ENCODE measurements at places on chromosomes 13 and 19. TPM values are rescaled to one million over a fixed set of nuclear protein-coding genes. Genes with fewer than 3 reads are reported as not detected.
A peak's percentile ranks its signal among the peaks of the same experiment; 100 is the strongest.

- H3K4me3 ChIP-seq, result no peak overlapping the region
- peaks cover 7% of the 10 kb centered on the region for H3K27me3 ChIP-seq
- H3K4me1 ChIP-seq, result peaks cover 5% of the 10 kb centered on the region
- no peak for DNase-seq
Measured at GRCh38 chr13:27011661-27012060, 159.9 kb downstream of the USP12 start.

RASAL3 gene
- 79.1 TPM for total RNA-seq

DNA sequence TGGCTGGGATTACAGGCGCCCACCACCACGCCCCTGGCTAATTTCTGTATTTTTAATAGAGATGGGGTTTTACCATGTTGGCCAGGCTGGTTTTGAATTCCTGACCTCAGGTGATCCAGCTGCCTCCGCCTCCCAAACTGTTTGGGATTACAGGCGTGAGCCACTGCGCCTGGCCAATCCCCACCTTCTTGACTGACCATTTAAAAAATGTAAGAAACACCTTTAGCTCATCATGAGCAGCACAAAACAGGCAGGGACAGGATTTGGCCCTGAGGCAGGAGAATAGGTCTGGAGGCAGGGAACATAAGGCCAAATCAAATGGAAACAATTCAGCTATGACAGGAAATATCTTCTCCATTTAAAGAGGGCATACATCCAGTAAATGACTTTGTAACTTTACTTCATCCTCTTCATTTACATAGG is 1.4 kb upstream of the MPV17L2 start:
- H3K27ac ChIP-seq, result peak overlapping the region; percentile 93
- peak; percentile 76 for DNase-seq
- H3K4me1 ChIP-seq, result peaks cover 25% of the 10 kb centered on the region
- peak overlapping the region; percentile 93 for H3K4me3 ChIP-seq
- peaks cover 12% of the 10 kb centered on the region for H3K36me3 ChIP-seq

- DNase-seq, result peak; percentile 79
- H3K27me3 ChIP-seq, result no peaks in the 10 kb centered on the region
- H3K27ac ChIP-seq, result no peak overlapping the region
- peaks cover 49% of the 10 kb centered on the region for H3K36me3 ChIP-seq
- H3K4me1 ChIP-seq, result peaks cover 30% of the 10 kb centered on the region
- H3K4me3 ChIP-seq, result no peak overlapping the region
Measured at GRCh38 chr19:40445780-40446262, 1.7 kb upstream of the SERTAD3 start.

- no peak overlapping the region for H3K27ac ChIP-seq
- no peaks in the 10 kb centered on the region for H3K36me3 ChIP-seq
- H3K27me3 ChIP-seq, result no peaks in the 10 kb centered on the region
- no peak overlapping the region for H3K4me3 ChIP-seq
Measured at GRCh38 chr13:112899281-112900225, 69.5 kb upstream of the MCF2L start.

GRCh38 chr13:25574437-25575411 is 202.9 kb downstream of the ATP8A2 start:
- H3K27ac ChIP-seq, result no peak overlapping the region
- H3K27me3 ChIP-seq, result no peaks in the 10 kb centered on the region
- H3K4me3 ChIP-seq, result no peak overlapping the region
- DNase-seq, result no peak
- H3K4me1 ChIP-seq, result no peaks in the 10 kb centered on the region

GRCh38 chr19:10183926-10184325 is 10.8 kb downstream of the DNMT1 start:
- no peaks in the 10 kb centered on the region for H3K27me3 ChIP-seq
- H3K4me3 ChIP-seq, result no peak overlapping the region

- no peaks in the 10 kb centered on the region for H3K4me1 ChIP-seq
- no peak for DNase-seq
- H3K4me3 ChIP-seq, result no peak overlapping the region
- no peaks in the 10 kb centered on the region for H3K36me3 ChIP-seq
- H3K27ac ChIP-seq, result no peak overlapping the region
- peaks cover 4% of the 10 kb centered on the region for H3K27me3 ChIP-seq
Measured at GRCh38 chr19:29085630-29086029, 127.3 kb downstream of the UQCRFS1 start.

DNA sequence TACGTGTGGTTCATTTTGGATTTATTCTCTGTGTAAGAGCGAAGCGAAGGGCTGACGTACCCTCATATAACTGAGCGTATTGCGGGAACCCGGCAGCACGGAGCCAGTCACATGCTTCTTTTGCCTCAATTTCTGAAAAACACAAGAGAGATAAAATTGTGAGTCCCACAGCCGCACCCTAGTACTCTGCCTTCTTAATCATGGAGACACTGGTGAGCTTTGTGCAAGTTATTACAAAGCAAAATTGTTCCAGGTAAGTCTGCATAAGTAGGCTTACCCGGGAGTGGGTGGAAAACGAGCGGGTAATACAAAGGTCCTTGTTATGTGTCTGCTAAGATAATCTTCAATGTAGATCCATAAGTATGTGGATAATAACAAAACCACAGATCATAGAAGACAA is 118.1 kb downstream of the STARD13 start:
- H3K27ac ChIP-seq, result no peak overlapping the region
- peaks cover 8% of the 10 kb centered on the region for H3K36me3 ChIP-seq
- DNase-seq, result no peak
- H3K4me3 ChIP-seq, result no peak overlapping the region

DNA sequence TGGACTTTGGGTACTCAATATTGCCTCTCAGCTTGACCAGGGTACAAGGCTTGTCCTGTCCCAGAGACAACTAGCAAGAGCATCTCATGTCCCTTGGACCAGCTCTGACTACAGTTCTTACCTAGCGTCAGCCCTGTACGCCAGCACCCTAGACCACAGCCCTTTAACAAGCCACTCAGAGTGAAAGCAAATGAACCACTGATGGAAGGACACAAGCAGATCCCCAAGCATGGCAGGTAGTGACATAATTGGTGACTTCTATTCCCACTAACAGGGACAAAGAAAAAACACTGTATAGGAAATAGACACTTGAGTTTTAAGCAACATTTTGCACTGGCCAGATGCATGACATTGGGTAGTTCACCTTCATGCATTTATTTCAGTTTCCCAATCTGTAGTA is 8.8 kb upstream of the LRCH1 start:
- no peaks in the 10 kb centered on the region for H3K27me3 ChIP-seq
- H3K4me1 ChIP-seq, result no peaks in the 10 kb centered on the region
- H3K36me3 ChIP-seq, result no peaks in the 10 kb centered on the region
- no peak overlapping the region for H3K27ac ChIP-seq
- no peak overlapping the region for H3K4me3 ChIP-seq

DNA sequence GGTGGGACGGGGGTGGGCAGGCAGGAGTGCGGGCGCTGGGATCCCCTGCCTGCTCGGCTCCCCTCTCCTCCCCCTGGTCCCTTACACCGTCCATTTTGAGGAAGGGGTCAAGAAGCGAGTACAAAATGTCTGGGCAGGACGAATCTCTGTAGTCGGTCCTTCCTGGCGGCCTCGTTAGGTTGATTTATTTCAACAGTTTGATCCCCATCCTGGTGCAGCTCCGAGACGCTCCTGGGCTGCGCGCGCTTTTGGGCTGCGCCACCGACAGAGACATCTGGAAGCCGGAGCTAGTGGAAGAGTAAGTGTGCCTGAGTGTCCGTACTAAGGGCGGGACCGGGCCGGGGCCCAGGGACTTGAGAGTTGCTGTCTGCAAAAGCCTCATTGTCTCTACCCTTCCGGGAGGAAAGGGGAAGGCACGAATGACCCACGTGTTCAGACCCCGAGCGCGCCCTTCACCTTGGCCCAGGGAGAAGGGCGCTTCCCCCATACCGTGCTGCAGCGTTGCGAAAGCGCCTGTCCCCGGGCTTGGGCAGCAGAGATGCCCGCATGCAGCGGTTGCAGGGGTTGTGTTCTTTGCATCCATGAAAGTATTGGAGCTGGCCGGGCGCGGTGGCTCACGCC is 1.8 kb downstream of the ZNF114 start:
- peak; percentile 85 for DNase-seq
- H3K27me3 ChIP-seq, result peaks cover 3% of the 10 kb centered on the region
- peaks cover 25% of the 10 kb centered on the region for H3K4me1 ChIP-seq
- H3K4me3 ChIP-seq, result peak overlapping the region; percentile 48
- H3K36me3 ChIP-seq, result no peaks in the 10 kb centered on the region

DNA sequence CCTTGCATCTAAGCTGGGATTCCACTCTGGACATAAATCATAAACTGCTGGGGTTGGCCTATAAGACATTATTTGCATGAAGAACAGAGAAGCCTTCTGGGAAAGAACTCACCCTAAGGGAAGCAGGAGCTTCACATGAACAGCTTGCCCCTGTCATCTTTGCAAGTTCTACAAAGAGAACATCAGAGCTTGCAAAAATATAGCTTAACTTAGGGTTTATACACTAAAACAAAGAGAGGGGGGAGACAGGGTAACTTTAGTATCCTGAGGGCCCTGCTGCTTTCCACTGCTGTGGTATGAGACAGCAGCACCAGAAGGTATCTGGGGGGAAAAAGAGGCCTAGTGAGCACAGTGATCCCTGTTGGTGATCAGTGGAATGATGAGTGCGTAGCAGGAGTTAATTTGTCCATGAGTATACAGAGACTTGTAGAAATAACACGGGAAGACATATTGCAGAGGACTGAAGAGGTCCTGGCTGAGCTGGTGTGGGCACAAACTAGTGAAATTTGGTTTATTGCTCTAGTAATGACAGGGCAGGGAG is 116.1 kb upstream of the TSC22D1 start:
- DNase-seq, result no peak
- H3K27me3 ChIP-seq, result no peaks in the 10 kb centered on the region
- H3K27ac ChIP-seq, result no peak overlapping the region
- no peaks in the 10 kb centered on the region for H3K36me3 ChIP-seq

DNA sequence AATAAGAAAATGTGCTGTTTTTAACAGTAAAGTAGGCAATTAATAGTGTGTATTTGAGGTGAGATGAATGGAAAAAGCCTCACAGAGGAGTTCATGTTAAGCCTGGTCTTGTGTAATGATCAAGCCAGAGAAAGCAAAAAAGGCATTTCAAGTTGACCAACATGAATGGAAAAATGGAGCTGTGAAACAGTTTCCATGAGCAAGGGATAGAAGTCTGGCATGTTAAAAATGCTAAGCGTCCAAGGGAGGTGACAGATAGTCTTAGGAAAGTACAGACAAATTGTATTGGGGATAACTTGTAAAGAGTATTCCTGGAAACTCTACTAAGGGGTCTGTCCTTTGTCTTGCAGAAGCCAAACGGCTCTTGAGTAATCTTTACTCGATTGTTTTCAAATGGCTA is 506.8 kb upstream of the ATXN8OS start:
- DNase-seq, result no peak
- no peaks in the 10 kb centered on the region for H3K27me3 ChIP-seq
- H3K36me3 ChIP-seq, result no peaks in the 10 kb centered on the region
- H3K4me3 ChIP-seq, result no peak overlapping the region

GRCh38 chr19:13078897-13079541 is 23.6 kb downstream of the LYL1 start:
- H3K4me1 ChIP-seq, result peaks cover 6% of the 10 kb centered on the region
- no peak overlapping the region for H3K4me3 ChIP-seq
- no peak overlapping the region for H3K27ac ChIP-seq
- DNase-seq, result no peak

GRCh38 chr13:43009506-43009905 is 13.9 kb upstream of the DNAJC15 start:
- DNase-seq, result no peak
- no peaks in the 10 kb centered on the region for H3K36me3 ChIP-seq
- H3K4me1 ChIP-seq, result no peaks in the 10 kb centered on the region
- no peak overlapping the region for H3K27ac ChIP-seq

DNA sequence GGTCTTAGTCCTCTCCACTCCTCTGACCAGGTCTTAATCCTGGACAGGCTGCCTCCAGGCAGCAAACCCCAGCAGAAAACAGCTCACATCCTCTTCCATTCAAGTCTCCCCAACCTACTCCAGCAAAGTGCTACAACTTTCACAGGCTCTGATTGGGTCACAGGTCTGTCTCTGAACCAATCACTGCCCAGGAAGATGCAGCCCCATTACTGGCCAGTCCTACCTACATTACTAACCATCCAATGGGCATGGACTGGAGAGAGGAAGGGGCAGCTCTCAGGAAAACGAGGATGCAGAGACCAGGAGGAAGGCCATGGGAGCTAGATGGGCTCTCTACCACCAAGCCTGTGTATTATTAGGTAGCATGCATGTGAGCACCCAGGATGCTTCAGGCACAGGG is 12.2 kb downstream of the MED26 start:
- H3K27me3 ChIP-seq, result no peaks in the 10 kb centered on the region
- H3K36me3 ChIP-seq, result peaks cover under 1% of the 10 kb centered on the region
- no peak for DNase-seq

ZNF772 gene
- 12.6 TPM for total RNA-seq

All from spleen (tissue), 13 donors.